ENCODE measurements at places on chromosomes 7 and 10.

GRCh38 chr7:104803931-104804330 is 210.1 kb upstream of the KMT2E start:
- DNase-seq: no peak

GRCh38 chr7:51135576-51135975 is 181.0 kb downstream of the COBL start:
- DNase-seq: no peak

GRCh38 chr7:34189031-34189430 is 283.7 kb downstream of the BMPER start:
- DNase-seq: no peak

GRCh38 chr7:92889081-92889480 is 52.7 kb upstream of the CDK6 start:
- DNase-seq: no peak

Measured in femur (tissue), 1 donor.